Activated CD4-positive, alpha-beta T cell treated with anti-CD3 and anti-CD28 coated beads, Interleukin-2, Interleukin-4, amounts not matched to agents 100 ng/mL and 50 ng/mL, durations not matched to agents 16 hours and 8 hours (primary cell): ENCODE measurements at places on chromosomes 13 and 19.
A peak's percentile ranks its signal among the peaks of the same experiment; 100 is the strongest.

DNA sequence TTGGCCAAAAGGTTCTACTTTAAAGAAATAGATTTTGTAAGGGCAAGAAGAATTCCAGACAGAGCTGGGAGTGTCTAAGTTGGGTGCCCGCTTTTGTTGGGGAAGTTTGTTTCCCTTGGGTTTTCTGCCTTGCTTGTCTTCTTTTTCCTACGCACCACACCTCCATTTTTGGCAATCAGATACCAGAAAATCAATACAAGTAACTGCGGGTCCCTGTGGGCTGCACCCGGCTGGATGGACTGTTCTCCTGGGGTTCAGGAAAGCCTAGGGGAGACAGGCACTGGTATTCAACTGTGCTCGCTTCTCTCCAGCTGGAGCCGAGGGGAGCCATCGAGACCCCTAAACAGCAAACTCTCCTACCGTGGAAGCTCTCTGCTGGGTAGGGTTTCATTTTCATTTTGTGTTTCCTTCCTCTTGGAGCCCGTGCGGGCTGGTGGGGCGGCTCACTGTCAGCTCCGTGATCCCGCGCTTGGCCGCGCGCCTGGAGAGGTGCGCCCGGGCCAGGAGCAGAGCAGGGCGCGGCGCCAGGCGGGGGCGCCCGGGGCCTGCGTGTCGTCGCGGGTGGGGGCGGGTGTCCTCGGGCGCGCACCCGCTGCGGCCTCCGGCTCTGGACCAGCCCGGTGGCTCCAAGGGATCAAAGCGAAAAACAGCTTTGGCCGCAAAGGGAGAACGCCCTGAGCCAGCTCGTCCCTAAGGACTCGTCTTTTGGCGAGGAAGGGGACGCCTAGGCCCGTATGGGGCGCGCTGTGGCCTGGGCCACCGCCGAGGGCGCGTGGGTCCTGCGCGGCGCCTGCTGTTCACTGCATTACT lies 347.2 kb downstream of the ZNF536 start:
- DNase-seq = peak; percentile 28

GRCh38 chr13:40517486-40518480 lies 148.7 kb downstream of the FOXO1 start:
- DNase-seq = peak; percentile 35

GRCh38 chr19:41795031-41795461 lies 1.3 kb upstream of the CEACAM3 start:
- DNase-seq = peak; percentile 75

DNA sequence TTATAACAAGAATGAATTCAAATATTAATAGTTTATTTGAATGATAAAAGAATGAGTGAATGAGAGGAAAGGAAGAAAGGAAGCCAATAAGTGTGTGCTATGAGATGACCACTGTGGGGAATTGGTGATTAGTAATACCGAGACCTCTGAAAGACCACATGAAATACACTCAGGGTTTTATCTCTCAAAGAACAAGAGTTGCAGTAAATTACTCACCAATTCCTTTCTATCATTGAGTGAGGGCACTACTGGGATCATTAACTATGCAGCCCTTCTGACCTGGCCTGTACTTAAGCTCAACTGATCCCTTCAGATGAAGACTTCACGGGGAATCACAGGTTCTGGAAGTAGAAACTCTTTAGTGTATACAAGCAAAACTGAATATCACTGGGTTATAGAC lies 1636.1 kb downstream of the SLITRK5 start:
- DNase-seq = no peak

GRCh38 chr19:46718157-46718933 lies 1.4 kb upstream of the PRKD2 start:
- peak; percentile 80 for DNase-seq

GRCh38 chr13:45368571-45368970 lies 27.6 kb upstream of the TPT1 start:
- no peak for DNase-seq

DNA sequence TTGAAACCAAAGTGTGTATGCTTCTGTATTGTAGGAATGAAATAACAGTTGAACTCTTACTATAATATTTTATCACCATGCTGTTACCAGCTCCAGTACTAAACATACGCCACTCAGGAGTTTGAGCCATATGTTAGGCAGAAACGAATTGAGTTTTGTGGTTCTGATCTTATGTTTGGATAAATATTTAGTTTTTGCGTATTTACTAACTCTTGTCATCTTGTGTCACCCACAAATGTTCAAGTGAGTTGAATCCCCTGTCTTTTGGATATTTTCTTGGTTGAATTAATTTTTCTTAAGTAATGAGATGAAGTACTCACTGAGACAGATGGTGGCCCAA lies 1.5 kb downstream of the FNDC3A start:
- DNase-seq = no peak

GRCh38 chr13:77545626-77546412 lies 10.3 kb downstream of the SCEL start:
- DNase-seq = no peak

GRCh38 chr19:19563348-19563848 lies 25.3 kb downstream of the CILP2 start:
- DNase-seq = no peak

- no peak for DNase-seq
These were observed 21.6 kb downstream of the MYCBP2 start for GRCh38 chr13:77305266-77305665.

- no peak for DNase-seq
These were observed 406 bp upstream of the EID2B start for GRCh38 chr19:39533003-39533512.

DNA sequence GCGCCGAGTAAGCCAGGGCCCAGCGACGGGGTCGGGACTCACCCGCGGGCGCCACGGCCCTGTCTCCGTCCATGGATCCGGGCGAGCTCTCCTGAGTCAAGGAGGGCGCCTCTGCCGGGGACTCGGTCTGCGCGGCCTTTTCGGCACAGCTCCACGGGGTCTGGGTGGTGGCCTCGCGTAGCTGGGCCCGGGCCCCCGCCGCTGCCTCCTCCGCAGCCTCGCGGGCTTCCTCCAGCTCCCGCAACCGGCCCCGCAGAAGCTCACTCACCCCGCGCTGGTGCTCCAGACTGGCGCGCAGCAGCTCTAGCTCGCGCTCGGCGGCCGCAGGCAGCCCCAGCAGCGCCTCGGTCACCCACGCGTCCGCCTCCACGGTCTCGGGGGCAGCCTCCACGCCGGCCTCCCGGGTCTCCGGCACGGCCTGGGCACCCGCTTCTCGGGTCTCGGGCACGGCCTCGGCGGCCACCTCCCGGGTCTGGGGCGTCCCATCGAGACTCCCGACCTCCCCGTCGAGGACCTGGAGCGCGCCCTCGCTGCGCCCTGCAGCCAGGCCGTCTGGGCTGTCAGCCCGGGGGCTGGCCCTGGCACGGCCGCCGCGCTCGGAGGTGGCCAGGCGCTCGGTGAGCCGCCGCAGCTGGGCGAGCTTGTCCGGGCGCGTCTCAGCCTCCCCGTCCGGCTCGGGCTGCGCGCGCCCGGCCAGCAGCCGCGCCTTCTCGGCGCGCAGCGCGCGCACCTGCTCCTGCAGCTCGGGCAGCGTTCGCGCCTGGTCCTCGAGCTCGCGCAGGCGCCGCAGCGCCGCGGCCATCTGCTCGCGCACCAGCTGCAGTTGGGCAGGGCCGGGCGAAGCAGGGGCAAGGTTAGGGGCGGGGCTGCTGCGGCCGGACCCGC lies 8.4 kb downstream of the KANK3 start:
- no peak for DNase-seq

DNA sequence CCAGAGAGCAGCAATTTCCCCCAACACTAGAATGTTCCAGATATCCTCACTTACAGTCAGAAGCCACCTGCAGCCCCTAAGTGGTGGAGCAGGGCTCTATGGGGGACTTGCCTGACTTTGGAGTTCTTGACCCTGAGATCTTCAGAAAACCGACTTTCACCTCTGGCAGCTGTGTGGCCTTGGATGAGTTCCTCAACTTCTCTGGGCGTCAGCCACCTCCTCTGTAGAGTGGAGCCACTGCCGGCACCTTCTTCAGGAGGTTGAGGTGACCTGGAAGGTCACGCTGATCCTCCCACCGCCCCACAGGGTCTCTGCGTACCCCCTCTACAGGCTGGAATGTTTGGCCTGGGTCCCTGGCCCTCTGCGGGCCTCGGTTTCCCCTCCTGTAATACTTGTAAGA lies 7.1 kb upstream of the FUT5 start:
- no peak for DNase-seq

GRCh38 chr13:64278493-64278892 lies 2862.8 kb upstream of the PCDH20 start:
- no peak for DNase-seq

GRCh38 chr13:79440958-79441528 lies 35.0 kb upstream of the RBM26 start:
- no peak for DNase-seq

DNA sequence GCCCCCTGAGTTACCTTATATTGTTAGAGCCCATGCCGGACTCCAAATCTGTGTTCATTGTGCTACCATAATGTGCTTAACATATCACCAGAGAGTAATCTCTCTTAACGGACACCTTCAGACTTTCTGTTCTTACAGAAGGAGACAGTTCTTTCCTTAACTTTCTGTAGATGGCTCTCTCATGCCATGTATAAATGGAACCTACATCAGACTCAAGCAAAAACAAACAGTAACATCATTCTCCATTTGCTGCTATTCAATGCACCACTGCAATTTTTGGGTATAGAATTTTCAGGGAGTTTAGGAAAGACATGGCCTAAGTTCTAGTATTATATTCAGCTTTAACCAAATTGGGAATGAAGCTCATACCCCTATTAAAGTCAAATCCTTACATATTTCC lies 12.6 kb upstream of the UGGT2 start:
- DNase-seq = no peak

GRCh38 chr13:44362394-44363040 lies 11.1 kb upstream of the SERP2 start:
- DNase-seq = no peak
